ENCODE measurements at places on chromosomes 16 and 17.
A peak's percentile ranks its signal among the peaks of the same experiment; 100 is the strongest.

DNA sequence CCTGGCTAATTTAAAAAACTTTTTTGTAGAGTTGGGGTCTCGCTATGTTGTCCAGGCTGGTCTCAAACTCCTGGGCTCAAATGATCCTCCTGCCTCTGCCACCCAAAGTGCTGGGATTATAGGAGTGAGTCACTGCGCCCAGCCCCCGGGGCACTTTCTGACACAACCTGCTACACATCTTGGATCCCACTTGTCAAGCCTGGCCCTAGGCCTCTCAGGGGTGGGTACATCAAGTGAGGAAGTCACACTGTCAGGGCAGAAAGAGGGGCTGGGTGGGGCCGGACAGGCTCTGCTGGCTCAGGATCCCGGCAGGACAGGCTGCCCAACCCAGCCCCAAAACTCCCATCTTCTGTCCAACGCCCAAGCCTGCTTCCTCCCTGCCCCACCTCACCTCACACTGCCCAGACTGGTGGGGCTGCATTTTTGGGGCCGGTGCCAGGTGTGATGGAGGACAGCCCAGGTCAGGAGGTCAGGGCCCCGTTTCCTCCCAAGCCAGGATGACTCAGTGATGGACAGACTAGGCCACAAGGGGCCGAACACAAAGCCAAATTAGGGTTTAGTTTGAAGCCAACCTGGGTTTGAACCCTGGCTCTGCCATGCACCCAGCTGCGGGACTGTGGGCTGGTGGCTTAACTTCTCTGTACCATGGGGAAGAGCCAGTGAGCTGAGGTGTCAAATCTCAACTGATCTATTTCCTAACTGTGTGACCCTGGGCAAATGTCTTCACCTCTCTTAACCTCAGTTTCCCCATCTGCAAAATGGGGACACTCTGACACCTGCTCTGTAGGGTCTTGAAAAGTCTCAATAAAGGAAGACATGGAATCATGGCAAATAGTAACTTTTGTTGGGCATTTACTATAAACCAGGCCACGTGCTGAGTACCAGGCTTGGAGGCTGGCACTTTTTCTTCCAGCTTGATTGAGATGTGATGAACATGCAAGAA, 8.9 kb upstream of the PPL start:
- no peak for DNase-seq

DNA sequence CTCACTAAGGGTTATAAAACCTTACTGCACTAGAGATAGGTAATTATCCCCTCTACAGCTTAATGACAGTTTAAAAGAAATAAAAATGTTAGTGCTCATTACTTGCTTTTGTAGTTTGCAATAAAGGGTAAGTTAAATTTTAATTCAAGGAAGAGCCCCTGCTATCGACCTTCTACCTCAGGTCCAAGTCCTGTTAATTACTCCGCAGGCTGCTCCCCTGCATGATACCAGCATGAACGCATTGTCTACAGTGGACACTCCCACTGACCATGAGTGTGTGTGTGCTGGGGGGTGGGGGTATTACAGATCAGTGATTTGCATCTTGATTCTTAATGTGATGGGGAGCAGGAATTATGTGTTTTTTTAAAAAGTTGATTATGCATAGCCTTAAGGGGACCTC, 103.1 kb downstream of the AATF start:
- DNase-seq = no peak

- DNase-seq = no peak
Observed at GRCh38 chr16:65531475-65531874, 409.6 kb upstream of the CDH11 start.

DNA sequence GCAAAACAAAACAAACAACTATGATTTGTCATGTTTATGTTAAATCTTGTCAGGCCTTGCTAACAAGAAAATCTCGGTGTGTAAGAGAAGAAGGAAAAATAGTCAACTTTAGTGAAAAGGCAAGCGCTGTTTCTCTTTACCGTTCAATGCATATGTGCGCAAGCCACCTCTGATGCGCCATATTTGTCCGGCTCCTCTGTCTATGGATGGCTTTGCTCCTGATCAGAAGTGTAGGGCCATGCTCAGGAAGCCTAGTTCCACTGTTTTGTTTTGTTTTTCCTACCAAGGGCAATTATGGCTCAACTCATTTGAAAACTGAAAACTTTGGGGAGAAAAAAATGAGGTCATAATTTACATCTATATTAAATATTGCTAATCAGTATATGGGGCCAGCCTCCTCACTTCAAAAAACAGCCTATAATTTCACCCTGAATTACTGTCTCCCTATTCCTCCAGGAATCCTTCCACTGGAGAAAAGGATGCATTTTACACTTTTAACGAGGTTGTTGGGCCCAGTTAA, 4.5 kb downstream of the MAF start:
- DNase-seq = no peak

DNA sequence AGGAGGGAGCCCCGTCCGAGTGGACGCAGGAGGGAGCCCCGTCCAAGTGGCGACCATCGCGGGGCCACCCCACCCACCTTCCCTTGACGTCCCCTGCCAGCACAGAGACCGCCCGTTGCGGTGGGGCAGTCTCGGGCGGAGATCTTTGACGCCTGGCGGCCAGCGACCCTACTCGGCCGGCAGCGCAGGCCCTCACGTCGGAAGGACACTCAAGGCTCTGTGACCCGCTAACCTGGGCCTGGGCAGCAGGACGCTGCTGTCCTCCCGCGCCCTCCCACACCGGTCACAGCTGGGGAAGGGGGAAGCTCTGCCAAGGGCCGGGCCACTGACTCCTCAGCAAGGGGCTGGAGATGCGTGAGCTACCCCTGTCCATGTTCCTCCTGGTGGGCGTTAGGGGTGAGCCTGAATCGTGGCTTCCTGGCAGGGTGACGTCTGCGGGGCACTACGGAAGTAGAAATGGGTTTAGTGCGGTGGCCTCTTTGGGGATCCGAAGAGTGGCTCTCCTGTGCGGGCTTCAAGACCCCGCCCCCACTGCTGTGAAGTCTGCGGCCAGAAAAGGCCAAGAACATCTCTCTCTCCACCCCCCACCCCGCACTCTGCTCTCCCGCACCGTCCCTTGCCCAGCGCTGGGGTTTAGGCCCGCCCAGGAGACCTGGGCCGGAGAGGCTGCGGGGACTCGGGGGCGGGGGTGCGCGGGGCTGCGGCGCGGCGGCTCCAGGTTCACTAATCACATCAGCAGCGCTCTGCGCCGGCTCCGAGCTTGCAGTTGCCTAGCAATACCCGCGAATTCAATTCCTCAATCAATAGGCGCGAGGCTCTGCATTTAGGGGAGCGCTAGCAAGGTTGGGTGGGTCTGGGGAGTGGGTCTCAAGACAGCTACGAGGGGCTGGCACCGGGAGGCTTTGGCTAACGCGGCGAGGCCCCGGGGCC, 5.8 kb downstream of the CBX8 start:
- no peak for DNase-seq

GRCh38 chr17:79529661-79530081, 81.2 kb downstream of the RBFOX3 start:
- DNase-seq = no peak

DNA sequence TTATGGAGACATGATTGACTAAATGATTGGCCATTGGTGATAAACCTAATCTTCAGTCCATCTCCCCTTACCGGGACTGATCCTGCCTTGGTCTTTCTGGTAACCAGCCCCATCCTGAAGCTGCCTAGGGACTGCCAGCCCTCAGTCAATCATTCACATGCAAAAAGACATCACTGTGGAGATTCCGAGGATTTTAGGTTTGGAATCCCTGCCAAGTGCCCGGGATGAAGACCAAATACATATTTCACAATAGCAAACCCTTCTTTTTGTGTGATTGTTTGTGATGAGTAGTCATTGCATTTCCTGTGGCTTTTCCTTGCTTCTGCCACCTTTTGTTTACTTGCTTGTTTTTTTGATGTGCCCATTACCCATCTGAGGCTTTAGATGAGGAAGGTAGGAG, 44.0 kb downstream of the EPN2 start:
- no peak for DNase-seq

GRCh38 chr16:59330019-59330670, 596.0 kb upstream of the GOT2 start:
- DNase-seq = no peak

DNA sequence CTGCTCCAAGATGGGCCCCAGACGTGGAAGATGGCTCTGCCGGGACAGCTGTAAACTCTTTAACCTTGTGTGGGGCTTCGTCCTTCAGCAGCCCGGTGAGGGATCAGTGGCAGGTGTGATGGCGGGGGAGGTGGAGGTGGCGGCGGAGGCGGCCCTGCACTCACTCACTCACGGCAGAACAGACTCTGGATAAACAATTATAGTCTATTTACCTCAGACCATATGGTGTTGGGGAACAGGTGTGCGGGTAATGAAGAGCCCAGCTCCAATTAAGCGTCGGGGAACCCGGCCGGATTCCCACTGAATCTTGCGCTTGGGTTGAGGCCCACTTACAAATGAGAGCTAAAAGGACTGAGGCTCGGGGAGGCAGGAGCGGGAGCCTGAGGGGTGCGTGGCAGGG, 104.3 kb upstream of the SDK2 start:
- DNase-seq = no peak

DNA sequence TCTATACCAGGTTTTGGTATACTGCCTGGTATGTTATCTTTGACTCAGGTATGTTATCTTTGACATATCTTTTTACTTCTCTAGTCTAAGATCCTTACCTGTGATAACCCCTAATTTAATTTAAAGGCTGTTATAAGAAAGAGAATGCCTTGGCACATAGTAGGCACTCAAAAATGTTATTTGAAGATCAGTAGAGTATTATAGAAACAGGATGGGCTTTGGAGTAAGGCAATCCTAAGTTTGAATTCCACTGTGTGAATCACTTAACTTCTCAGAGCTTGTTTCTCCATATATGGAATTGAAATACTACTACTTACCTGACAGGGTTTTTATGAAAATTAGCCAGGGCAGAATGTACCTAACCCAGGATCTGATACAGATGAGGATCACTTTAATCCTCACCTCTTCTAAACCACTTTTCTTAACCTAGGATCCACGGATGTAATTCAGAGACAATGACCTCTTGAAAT, 1.2 kb downstream of the BRIP1 start:
- no peak for DNase-seq

- no peak for DNase-seq
Observed at GRCh38 chr17:64354824-64355535, 35.7 kb downstream of the PECAM1 start.

GRCh38 chr16:66278604-66279262, 87.8 kb upstream of the CDH5 start:
- no peak for DNase-seq

GRCh38 chr16:73601911-73602310, 554.0 kb upstream of the ZFHX3 start:
- no peak for DNase-seq

GRCh38 chr16:46873201-46873600, 11.0 kb upstream of the GPT2 start:
- DNase-seq = no peak

DNA sequence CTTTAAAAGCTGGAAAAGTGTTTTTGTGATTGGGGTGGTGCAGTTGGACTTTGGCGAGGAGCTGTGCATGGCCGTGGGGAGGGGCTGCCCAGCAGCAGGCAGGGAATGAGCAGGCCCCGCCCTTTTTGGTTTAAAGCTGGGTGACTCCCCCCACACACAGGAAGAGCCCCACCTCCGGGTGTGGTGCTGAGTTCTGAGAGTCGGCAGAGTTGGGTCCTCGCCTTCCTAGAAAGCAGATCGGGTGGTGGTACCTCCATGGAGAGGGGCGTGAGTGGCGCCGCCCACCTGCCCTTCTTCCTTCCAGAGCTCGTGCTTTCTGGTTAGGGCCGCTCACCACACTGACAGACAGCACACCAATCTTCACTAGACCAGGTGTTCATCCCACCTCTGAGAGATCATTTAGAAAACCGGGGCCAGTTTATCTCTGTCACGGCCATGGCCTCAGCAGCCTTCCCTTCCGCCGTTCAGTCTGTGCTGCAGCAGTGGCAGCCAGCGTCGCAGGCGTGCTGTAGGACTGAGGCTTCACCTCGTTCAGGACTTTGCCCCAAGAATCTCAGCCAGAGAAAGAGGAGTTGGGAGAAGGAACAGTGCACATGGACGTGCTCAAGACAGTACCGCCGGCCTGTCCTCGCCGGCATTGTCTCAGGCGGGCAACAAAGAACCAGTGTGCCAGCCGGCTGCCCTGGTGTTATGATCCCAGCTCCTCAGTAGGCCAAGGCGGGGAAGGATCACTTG, 144.0 kb upstream of the CHMP6 start:
- peak; percentile 47 for DNase-seq

DNA sequence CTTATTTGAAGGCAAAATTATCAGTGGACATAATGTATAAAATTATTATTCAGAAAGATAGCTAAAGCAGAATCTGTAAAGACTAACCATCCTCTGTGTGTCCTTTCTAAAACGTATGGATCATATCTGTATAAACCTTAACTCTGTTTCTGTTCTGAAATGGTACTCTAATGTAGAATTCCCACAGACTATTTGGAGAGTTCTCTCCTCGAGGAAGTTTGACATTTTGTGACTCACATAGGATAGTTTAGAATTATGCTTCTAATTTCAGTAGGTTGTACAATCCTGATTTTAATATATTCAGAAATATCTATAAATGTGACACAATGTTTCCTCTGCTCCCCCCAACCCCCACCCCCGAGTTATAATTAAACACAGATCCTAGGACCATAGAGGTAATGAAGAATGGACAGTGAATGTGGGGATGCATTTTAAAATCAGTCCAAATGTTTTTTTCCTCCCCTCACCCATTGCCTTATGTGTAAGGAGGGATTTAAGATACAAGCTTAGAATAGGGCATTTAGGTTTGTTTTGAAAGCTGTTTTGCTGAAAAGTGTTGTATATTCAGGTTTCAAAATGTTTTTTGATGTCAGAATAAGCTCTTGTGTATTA, 66.8 kb downstream of the BCAS3 start:
- DNase-seq = no peak

DNA sequence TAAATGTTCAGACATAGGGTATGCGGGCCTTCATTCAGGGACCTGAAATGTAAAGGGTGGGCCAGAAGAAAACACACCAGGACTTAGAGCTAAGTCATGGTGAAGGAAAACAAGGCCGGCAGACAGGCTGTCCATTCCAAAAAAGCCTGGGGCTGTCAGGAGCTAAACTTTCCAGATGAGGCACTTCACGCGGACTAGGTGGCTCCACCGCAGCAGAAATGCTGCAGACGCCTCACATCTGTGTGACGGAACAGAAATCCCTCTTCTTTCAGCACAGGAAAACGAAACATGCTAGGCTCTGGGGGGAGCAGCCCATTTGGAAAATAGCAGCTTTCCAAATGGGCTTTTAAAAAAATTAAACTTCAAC, 88.7 kb downstream of the HS3ST3A1 start:
- no peak for DNase-seq
